ENCODE measurements at places on chromosomes 16 and 17.

- no peak for DNase-seq
Observed at GRCh38 chr17:31537565-31538011, 146.1 kb downstream of the RAB11FIP4 start.

DNA sequence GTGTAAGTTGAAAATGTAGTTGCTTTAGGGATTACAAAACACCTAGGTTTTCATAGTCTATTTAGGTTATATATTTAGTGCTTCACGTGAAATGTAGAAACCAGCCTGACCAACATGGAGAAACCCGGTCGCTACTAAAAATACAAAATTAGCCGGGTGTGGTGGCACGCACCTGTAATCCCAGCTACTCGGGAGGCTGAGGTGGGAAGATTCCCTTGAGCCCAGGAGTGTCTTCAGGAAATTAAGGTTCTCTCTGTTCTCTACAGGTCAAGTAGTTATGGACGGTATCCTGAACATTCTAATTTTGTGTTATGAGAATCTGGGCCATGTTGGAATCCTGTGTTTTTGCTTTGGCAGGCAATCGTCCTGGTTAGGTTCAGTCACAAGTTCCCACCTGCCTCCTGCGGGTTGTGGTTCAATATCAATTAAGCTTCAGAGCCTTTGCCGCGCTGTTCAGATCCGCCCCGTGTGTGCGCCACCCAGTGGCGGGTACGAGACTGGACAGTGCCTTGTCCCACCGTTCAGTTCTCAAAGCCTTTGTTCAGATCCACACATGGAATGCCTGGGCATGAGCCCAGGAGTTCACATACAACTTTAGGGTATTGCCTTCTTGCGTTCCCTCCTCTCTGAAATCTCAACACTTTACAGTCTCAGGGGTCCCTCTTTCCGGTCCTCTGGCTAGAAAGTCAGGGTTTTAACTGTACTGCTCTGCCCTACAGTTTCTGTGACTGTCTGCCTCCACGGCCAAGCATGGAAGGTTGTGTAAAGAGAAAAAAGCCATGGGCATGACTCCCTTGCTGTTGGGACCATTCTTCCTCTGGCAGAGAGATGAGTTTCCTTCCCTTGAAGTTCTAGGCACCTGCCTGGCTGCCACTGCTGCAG is 41.7 kb downstream of the HEATR6 start:
- DNase-seq: peak; percentile 75

- no peak for DNase-seq
Observed at GRCh38 chr17:70588003-70588402, 418.7 kb downstream of the KCNJ2 start.

GRCh38 chr17:10757647-10758046 is 27.8 kb upstream of the TMEM220 start:
- DNase-seq: no peak

DNA sequence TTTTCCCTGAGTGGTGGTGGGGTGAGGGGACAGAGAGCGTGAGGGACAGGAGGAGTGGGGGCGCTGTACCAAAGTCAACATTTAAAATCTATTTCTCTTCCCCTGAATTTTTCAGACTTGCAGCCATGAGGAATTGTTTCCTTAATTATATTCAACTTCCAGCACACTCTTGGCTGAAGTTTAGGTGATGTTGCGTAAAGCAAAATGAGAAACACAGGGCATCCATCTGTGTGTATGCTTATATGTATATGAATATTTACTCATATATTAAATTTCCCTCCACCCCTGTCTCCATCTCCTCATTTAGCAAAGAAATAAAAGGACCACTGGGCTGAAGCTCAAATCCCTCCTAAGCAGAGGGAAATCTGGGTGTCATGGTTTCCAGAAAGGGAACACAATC is 218.1 kb downstream of the XYLT1 start:
- no peak for DNase-seq

GRCh38 chr17:7558544-7559319 is at the start of gene TNFSF13:
Gene TNFSF13 (plus strand): TSS chr17:7558750. CDS start chr17:7559040, 290 bp downstream.
- no peak for DNase-seq

DNA sequence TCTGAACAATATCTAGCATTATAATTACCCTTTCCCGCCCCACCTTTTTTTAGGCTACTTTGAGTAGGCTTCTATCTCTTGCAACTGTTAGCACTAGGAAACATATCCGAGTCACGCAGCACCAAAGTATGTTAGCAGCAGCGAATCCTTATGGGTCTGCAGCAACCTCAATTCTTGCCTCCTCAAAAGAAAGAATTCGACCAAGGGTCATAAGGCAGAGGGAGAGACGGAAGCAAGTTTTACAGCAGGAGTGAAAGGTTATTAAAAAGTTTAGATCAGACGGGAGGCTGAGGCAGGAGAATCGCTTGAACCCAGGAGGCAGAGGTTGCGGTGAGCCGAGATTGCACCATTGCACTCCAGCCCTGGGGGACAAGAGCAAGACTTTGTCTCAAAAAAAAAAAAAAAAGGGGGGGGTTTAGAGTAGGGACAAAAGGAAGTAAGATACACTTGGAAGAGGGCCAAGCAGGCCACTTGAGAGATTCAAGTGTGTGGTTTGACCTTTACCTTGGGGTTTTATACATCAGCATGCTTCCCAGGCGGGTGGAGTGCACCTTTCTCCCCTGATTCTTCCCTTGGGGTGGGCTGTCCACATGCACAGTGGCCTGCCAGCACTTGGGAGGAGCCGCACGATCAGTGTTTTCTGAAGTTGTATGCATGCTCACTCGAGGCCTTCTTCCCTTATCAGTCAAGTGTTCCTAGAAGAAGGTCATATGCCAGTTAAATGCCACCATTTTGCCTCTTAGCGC is 67.7 kb downstream of the HLF start:
- no peak for DNase-seq

DNA sequence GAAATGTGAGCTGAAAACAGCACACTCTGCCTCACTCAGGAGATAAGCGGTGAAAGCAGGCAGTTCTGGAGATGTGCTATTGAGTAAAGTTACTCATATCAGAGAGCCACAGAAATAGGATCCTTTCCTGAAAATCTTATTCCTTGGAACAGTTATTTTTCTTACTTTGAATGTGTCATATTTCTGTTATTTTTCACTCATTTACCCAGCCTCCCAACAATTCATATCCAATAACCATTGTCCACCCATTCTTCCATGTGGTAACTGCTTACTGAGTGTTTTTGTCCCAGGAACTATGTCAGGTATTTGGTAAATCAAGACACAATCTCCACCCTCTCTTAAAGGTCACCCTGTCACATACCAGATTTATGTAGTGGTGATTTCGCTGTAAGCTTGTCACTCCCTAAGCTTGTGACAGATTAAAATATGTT is 144.9 kb downstream of the PARN start:
- DNase-seq: no peak

- peak; percentile 92 for DNase-seq
Observed at GRCh38 chr17:28661635-28662526, at the start of the genes SDF2 and SUPT6H. Gene SDF2 (minus strand): TSS chr17:28661906. CDS start chr17:28661876, 30 bp downstream. Gene SUPT6H (plus strand): TSS chr17:28662205. CDS start chr17:28673402, 11,197 bp downstream.

GRCh38 chr16:83470416-83470815 is 337.4 kb upstream of the HSBP1 start:
- no peak for DNase-seq

DNA sequence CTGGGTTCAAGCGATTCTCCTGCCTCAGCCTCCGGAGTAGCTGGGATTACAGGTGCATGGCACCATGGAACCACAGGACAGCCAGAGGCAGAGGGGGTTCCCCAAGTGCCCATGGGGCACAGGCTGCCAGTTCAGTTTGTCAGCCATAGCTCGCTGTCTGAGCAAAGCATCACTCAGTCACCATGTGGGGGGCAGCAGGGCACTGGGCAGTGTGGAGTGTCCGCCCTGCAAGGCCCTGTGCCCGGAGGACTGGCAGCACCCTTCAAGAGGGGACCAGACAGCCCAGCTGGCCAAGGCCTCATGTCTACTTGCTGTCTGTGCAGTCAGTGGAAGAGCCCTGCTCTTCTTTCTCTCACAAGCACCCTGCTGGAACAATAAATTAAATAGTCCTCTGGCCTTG is 6.4 kb downstream of the ALYREF start:
- no peak for DNase-seq

DNA sequence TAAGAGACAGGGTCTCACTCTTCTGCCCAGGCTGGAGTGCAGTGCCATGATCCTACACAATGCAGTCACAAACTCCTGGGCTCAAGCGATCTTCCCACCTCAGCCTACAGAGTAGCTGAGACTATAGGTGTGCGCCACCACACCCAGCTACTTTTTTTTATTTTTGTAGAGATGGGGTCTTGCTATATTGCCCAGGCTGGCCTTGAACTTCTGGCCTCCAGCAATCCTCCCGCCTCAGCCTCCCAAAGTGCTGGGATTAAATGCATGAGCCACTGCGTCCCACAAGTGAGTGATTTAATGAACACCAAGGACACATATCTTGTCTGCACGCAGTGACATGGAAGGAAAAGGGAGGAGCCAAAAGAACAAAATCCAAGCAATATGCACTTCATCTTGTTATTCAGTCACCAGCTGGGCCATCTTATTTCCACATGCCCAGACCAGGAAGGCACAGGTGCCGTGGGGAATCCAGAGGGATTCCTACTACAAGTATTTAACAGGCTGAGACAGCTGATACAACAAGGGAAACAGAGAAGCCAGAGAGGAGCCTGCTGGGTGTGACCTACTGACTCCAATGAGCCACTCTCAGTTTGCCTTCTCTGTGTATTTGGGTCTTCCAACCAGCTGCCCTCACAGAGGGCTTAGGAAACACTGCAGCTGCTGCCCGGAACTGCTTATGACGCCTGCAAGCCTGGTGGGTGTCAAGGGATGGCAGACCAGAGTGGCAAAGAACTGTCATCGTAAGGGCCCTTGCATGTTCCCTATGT is 17.0 kb downstream of the LSM12 start:
- DNase-seq: no peak

GRCh38 chr17:73630965-73631595 is 13.2 kb downstream of the SDK2 start:
- DNase-seq: no peak

GRCh38 chr16:58578642-58579041 is 51.0 kb downstream of the CNOT1 start:
- no peak for DNase-seq
